Immature natural killer cell (primary cell): ENCODE measurements at places on chromosomes 3 and 15. TPM values are rescaled to one million over a fixed set of nuclear protein-coding genes. Genes with fewer than 3 reads are reported as not detected.

The SSUH2 gene
- polyA plus RNA-seq = not detected

The IFRD2 gene
- polyA plus RNA-seq = 51.3 TPM

The CCR5 gene
- 4.2 TPM for polyA plus RNA-seq

The AADACL2 gene
- polyA plus RNA-seq = not detected

The UCN2 gene
- not detected for polyA plus RNA-seq

The PATL2 gene
- 41.4 TPM for polyA plus RNA-seq

The ROPN1 gene
- not detected for polyA plus RNA-seq

The GOLGA8J gene
- 0.17 TPM for polyA plus RNA-seq

The TTLL13 gene
- polyA plus RNA-seq = 0.24 TPM

The MESP2 gene
- not detected for polyA plus RNA-seq

The CNTN3 gene
- polyA plus RNA-seq = not detected

The SLC22A14 gene
- polyA plus RNA-seq = not detected

The LRRC49 gene
- 0.68 TPM for polyA plus RNA-seq

The GRAMD1C gene
- 0.45 TPM for polyA plus RNA-seq

The PRC1 gene
- 4.1 TPM for polyA plus RNA-seq

The SELENOS gene
- polyA plus RNA-seq = 94.9 TPM

The DUOXA1 gene
- not detected for polyA plus RNA-seq

The BBX gene
- polyA plus RNA-seq = 56.4 TPM

The TRH gene
- not detected for polyA plus RNA-seq

The KBTBD13 gene
- not detected for polyA plus RNA-seq

The ISLR gene
- not detected for polyA plus RNA-seq

The BCL2A1 gene
- 12.2 TPM for polyA plus RNA-seq

The IL20RB gene
- not detected for polyA plus RNA-seq

The C3orf20 gene
- polyA plus RNA-seq = not detected

The DHX36 gene
- 9.0 TPM for polyA plus RNA-seq

The UROC1 gene
- not detected for polyA plus RNA-seq

The ASB14 gene
- polyA plus RNA-seq = not detected

The DUOXA2 gene
- not detected for polyA plus RNA-seq

The SPINK8 gene
- polyA plus RNA-seq = not detected

The TWF2 gene
- polyA plus RNA-seq = 143 TPM

The MCF2L2 gene
- not detected for polyA plus RNA-seq

The MCTP2 gene
- 59.1 TPM for polyA plus RNA-seq

The C2CD4B gene
- polyA plus RNA-seq = not detected

The CMTM8 gene
- polyA plus RNA-seq = 1.8 TPM

The TMEM207 gene
- polyA plus RNA-seq = not detected

The GOLGA6B gene
- polyA plus RNA-seq = not detected

The CCR2 gene
- polyA plus RNA-seq = 3.5 TPM

The AGBL1 gene
- polyA plus RNA-seq = not detected

The EPHA6 gene
- not detected for polyA plus RNA-seq

The RGMA gene
- not detected for polyA plus RNA-seq

The AEN gene
- 12.1 TPM for polyA plus RNA-seq

The GRM2 gene
- not detected for polyA plus RNA-seq

The KIF15 gene
- polyA plus RNA-seq = not detected

The C2CD4A gene
- polyA plus RNA-seq = not detected

The TTC21A gene
- polyA plus RNA-seq = 0.45 TPM

The CDHR4 gene
- polyA plus RNA-seq = not detected

The GOLGA8A gene
- polyA plus RNA-seq = 0.84 TPM

The DYNLT2B gene
- polyA plus RNA-seq = 15.6 TPM

The MAN2A2 gene
- polyA plus RNA-seq = 4.1 TPM

The CHRD gene
- polyA plus RNA-seq = not detected

The ZBBX gene
- not detected for polyA plus RNA-seq

The OCA2 gene
- polyA plus RNA-seq = not detected

The AHSG gene
- polyA plus RNA-seq = not detected

The IQCH gene
- polyA plus RNA-seq = 0.70 TPM

The CADPS gene
- polyA plus RNA-seq = not detected
